Spleen (tissue), 13 donors: ENCODE measurements at places on chromosomes 2 and 18. TPM values are rescaled to one million over a fixed set of nuclear protein-coding genes. Genes with fewer than 3 reads are reported as not detected.
A peak's percentile ranks its signal among the peaks of the same experiment; 100 is the strongest.

DNA sequence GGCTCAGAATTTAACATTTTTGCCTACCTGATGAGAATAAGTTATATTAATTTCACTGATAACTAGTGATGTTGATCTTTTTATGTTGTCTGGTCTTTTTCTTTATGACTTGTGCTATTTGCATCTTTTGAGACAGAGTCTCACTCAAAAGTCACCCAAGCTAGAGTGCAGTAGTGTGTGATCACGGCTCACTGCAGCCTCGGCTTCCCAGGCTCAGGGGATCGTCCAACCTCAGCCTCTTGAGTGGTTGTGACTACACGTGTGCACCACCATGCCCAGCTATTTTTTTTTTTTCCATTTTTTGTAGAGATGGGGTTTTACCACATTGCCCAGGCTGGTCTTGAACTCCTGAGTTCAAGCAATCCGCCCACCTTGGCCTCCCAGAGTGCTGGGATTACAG, 7.5 kb downstream of the SMCHD1 start:
- H3K4me3 ChIP-seq, result no peak overlapping the region
- H3K4me1 ChIP-seq, result peaks cover 30% of the 10 kb centered on the region
- DNase-seq, result peak; percentile 71
- H3K27ac ChIP-seq, result no peak overlapping the region

Gene CHRNA1
- total RNA-seq, result not detected

- H3K4me3 ChIP-seq, result no peak overlapping the region
- no peaks in the 10 kb centered on the region for H3K4me1 ChIP-seq
- no peaks in the 10 kb centered on the region for H3K36me3 ChIP-seq
- no peak overlapping the region for H3K27ac ChIP-seq
These were observed 34.5 kb downstream of the SFT2D3 start for GRCh38 chr2:127735537-127736399.

DNA sequence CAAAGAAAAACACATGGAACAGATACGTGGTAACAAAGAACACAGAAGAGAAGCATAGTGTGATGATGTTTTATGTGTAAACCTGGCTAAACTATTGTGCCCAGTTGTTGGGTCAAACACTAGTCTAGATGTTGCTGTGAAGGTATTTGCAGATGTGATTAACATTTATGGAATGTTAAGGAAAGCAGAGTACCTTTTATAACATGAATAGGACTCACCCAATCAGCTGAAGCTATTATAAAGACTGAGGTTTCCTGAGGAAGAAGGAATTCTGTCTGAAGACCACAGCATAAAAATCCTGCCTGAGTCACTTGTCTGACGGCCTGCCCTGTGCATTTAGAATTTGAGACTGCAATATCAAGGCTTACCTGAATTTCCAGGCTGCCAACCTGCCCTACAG, 253.1 kb downstream of the DYM start:
- no peak overlapping the region for H3K4me3 ChIP-seq
- no peaks in the 10 kb centered on the region for H3K4me1 ChIP-seq
- no peaks in the 10 kb centered on the region for H3K27me3 ChIP-seq
- no peaks in the 10 kb centered on the region for H3K36me3 ChIP-seq
- no peak for DNase-seq
- H3K27ac ChIP-seq, result no peak overlapping the region

DNA sequence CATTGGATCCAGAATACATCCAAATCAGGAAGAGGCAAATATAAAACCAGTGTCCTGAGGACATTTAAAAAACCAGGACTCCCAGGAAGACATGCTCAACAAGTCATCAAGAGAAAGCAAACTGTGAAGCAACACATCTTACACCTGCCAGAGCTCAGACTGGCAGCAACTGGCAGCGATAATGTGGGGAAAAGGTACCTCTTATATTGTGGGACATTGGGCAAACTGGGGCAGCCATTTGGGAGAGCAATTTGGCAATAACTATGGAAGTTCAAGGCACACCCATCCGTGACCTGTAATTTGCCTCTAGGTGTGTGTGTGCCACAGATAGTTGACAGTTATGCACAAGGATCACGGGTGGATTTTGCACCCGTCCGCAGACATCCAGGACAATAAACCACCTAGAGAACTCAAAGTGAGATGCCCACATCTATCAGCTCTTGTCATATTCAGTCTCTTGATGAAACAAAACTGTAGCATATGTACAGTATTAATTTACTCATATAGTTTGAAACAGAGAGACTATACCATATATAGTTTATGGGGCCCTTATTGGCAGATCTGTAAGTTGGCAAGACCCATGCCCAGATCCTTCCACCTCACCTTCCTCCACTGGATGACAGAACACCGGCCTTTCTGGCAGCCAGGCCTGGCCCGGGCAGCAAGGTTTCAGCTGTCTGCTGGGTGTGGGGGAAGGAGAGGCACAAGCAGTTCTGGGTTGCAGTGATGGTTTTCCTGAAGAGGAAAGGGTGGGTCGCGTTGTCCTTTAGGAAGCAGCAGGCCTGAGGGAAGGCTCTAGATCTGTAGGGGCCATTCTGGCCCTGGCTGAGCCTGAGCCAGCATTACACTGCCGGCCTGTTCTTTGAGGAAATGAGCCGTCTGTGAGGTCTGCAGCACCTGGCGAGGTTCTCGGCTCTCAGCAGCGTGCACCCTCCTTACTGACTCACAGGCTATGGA, 18.8 kb downstream of the HJURP start:
- no peaks in the 10 kb centered on the region for H3K36me3 ChIP-seq
- no peaks in the 10 kb centered on the region for H3K4me1 ChIP-seq
- no peak overlapping the region for H3K27ac ChIP-seq

DNA sequence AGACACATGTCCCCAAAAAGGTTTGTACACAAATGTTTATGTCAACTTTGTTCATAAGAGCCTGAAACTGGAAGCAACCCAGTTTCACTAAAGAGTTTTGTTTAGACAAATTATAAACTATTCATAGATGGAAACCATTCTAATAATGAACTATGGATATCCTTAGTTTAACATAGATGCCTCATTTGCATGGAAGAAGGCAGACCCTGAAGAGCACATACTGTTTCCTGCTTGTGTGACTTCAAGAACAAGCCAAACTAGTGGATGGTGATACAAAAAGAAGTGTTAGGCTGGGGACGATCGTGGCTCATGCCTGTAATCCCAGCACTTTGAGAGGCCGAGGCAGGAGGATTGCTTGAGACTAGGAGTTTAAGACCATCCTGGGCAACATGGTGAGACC, 48.1 kb downstream of the ACOXL start:
- no peaks in the 10 kb centered on the region for H3K4me1 ChIP-seq
- H3K36me3 ChIP-seq, result no peaks in the 10 kb centered on the region
- H3K27ac ChIP-seq, result no peak overlapping the region
- DNase-seq, result no peak
- H3K27me3 ChIP-seq, result no peaks in the 10 kb centered on the region

GRCh38 chr2:28442328-28442727, 49.7 kb downstream of the FOSL2 start:
- no peak overlapping the region for H3K27ac ChIP-seq
- H3K36me3 ChIP-seq, result no peaks in the 10 kb centered on the region
- H3K27me3 ChIP-seq, result no peaks in the 10 kb centered on the region
- no peak for DNase-seq

DNA sequence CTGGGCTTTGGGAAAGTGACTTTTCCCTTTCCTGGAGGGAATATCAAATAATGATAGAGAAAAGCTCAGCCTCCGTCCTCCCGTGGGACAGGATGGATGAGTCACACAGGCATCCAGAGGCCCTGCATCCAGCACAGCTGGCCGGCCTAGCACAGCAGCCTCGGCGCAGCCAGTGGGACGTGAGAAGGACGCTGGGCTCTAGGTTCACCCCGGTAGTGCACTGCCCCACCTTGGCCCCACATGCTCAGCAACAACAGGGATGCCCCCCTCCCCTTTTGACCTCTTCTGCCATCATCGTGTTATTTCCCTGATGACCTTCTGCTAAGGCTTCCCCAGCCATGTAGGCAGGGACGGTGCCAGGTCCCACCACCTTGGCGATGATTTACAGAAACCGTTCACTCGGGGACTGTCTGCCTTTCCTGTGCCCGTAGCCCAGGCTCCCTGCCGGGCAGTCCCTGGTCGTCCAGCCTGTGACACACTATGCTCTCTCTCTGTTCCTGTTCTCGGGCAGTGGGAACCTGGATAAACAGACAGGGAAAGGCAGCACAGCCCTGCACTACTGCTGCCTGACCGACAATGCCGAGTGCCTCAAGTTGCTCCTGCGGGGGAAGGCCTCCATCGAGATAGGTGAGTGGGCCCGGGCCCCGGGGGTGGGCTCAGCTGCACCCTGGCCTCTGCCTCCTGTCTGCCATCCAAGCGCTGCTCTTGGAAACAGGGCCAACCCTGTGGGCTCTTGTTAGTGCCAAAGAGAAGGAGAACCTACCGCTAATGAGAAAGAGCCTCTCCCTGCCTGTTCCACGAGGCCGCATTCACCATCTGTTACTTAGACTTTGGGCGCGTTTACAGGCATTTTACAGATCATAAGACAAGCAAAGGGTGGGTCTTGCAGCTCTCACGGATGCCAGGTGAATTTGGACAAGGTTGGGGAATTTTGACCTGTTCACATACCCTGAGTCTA, 44.6 kb downstream of the ITGB1BP1 start:
- no peaks in the 10 kb centered on the region for H3K4me1 ChIP-seq
- no peak for DNase-seq
- no peaks in the 10 kb centered on the region for H3K27me3 ChIP-seq
- H3K27ac ChIP-seq, result no peak overlapping the region
- H3K36me3 ChIP-seq, result no peaks in the 10 kb centered on the region

Gene GRHL1
- 3.0 TPM for total RNA-seq

- DNase-seq, result no peak
- H3K36me3 ChIP-seq, result no peaks in the 10 kb centered on the region
- H3K4me1 ChIP-seq, result no peaks in the 10 kb centered on the region
- H3K27ac ChIP-seq, result no peak overlapping the region
These were observed 273.0 kb downstream of the CDH2 start for GRCh38 chr18:27903906-27904305.

- no peak overlapping the region for H3K4me3 ChIP-seq
- no peaks in the 10 kb centered on the region for H3K27me3 ChIP-seq
- H3K27ac ChIP-seq, result peak overlapping the region; percentile 50
- no peaks in the 10 kb centered on the region for H3K4me1 ChIP-seq
These were observed 1377.0 kb downstream of the SUCLG1 start for GRCh38 chr2:83081826-83082690.

Gene CTAGE1
- not detected for total RNA-seq

Gene ANKZF1
- 89.9 TPM for total RNA-seq

DNA sequence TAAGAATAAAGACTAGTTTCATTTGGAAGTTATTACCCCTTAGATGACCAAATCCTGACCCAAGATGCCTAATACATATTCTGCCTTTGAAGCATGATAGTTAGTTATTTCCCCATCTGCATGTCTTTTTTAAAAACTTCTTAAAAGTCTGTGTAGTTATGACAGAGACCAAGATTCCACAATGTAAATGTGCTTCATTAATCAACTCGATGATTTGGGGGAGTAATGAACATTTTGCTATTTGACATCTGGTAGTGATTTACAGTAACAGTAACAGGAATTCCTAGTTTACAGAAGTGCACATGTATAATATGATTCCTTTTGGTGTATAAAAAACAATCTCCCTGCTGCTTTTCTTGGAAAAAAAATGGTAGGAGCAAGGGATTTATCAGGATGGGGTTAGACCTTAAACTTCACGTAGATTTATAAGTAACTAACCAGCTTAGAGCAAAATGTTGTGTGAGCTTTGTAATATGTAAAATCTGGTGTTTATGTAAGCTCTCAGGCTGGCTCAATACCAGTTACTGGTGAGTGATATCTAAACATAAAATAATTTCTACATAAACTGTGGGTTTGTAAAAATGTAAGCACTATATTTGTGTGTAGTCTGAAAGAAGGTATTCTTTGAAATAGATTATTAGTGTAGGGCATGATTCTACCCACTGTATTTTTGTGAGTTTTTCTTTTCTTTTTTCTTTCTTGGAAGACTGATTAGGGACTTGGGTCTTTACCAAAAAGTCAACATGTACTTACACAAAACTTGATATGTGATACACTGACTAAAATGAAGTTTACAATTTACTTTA, 641.6 kb downstream of the EPHA4 start:
- H3K27ac ChIP-seq, result no peak overlapping the region
- no peak overlapping the region for H3K4me3 ChIP-seq
- H3K27me3 ChIP-seq, result no peaks in the 10 kb centered on the region
- no peak for DNase-seq
- no peaks in the 10 kb centered on the region for H3K36me3 ChIP-seq

DNA sequence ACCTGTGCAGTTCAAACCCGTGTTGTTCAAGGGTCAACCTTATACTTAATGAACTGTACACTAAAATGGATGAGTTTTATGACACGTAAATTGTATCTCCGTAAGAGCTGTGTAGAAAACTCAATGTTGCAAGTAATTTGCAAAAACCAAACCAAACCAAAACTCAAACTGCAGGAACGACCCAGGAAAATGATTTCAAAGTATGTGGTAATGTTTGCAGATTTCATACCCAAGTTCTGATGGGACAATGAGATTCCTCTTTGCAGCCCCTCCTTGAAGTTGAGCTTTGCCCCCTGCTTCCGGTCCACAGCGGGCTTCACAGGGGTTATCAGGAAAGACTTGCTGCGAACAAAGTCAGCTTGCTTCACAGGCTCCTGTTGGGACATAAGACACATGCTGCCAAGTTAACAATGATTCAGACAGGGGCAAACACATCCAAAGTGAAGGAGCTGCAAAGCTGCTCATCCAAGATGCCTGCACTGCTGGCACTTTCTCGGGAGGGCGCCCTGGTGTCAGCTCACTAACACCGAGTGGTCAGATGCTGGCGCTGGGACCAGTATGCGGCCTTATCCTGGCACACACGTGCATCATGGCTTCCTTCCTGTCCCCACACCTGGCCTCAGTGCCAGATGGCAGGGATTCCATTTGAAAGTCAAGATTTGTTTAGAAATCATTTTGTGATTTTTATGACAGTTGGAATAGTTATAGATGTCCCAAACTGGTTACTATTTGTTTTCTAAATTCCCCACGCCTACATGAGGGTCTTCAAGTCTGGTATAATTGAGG, 65.2 kb upstream of the MGAT4A start:
- H3K4me3 ChIP-seq, result no peak overlapping the region
- H3K27ac ChIP-seq, result no peak overlapping the region
- H3K4me1 ChIP-seq, result no peaks in the 10 kb centered on the region
- no peaks in the 10 kb centered on the region for H3K27me3 ChIP-seq
- H3K36me3 ChIP-seq, result no peaks in the 10 kb centered on the region

DNA sequence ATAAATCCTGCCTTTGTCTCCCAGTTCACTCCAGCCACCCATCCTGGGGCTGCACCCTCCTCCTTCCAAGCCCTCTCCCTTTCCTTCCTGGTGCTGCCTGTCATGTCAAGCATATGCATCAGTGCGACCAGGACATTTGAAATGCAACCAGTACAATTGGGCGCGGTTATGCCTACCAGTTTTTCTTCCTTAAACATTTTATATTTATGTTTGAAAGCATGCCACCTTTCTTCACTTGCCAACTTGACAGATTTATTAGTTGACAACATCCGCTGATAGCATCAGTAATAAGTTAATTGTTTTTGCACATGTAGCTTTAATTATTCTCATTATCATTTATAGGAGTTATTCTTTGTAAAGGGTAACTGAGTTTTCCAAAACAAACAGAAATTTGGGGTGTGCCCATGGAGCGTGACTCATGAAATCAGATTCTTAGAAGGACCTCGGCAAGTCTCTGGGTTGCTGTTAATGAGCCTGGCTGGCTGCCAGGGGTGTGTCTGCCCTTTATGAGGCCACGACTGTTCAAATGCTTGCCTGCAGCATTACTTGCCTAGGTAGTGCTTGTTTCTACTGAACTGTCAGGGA, 32.8 kb upstream of the IL1B start:
- no peak for DNase-seq
- H3K27me3 ChIP-seq, result no peaks in the 10 kb centered on the region
- H3K4me1 ChIP-seq, result peaks cover 4% of the 10 kb centered on the region
